ENCODE measurements at places on chromosomes 7 and 10.
A peak's percentile ranks its signal among the peaks of the same experiment; 100 is the strongest.

GRCh38 chr7:127387974-127388373 is 4.5 kb downstream of the ZNF800 start:
- DNase-seq = no peak

DNA sequence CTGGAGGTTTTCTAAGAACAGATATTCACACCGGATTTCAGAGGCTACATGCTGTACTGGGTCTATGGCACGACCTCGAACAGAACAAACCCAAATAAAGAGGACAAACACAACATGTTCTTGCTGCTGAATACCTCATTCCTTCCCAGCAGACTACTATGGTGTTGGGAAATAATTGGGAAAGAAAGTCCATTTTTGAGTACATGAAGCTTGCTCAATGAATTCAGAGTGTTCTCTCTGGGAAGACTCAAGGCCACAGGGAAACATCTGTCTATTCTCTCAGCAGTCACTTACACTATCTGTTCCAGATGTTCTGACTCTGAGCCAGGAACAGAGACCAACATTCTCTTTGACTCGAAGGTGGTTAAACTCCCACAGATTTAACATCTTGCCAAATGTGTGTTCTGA is 30.9 kb downstream of the LAMB1 start:
- peak; percentile 96 for DNase-seq

DNA sequence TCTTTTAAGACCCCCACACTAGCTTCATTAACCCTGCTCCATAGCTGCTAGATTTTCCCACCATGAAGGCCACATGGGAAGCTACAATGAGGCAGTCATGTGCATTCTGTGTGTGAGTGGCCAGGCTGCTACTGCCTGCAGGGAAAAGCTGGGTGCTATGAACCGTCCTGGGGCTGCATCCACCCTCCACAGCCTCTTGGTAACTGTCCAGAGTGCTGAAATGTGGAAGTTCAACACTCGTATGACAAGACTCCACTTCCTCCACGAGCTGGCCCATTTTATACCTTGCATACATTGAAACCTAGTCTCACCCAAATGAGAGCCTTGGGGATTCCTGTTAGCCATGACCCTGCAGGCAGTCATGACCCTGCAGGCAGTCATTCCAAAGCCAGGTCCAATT is 59.4 kb downstream of the CUZD1 start:
- DNase-seq = peak; percentile 25

GRCh38 chr10:14554091-14554490 is 220.6 kb downstream of the FAM107B start:
- DNase-seq = no peak

GRCh38 chr7:25636168-25636567 is 407.9 kb upstream of the NPVF start:
- no peak for DNase-seq

GRCh38 chr7:69885431-69885830 is 287.2 kb downstream of the AUTS2 start:
- no peak for DNase-seq

- DNase-seq = peak; percentile 18
Observed at GRCh38 chr10:119368991-119369869, 161.9 kb downstream of the GRK5 start.

- no peak for DNase-seq
Observed at GRCh38 chr10:118112543-118113125, 65.9 kb upstream of the RAB11FIP2 start.

GRCh38 chr7:11403781-11404180 is 428.2 kb downstream of the THSD7A start:
- DNase-seq = no peak

DNA sequence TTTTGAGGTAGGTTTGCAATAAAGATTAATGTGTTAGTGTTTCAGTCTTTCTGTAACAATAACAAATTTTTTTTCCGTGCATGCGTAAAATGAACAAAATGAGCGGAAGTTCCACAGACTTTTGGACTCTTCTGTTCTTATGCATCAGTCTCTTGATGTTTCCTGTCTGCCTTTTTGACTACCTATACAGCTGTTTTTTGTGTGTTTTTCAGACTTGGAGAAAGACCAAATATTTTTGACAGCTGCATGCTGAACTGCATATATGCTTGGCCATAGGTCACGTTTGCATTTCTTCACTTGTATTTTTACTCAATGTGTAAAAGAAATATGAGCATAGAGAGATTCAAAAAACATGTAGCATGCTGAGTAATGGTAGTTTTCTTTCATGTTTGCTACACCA is 119.3 kb downstream of the BBS9 start:
- peak; percentile 61 for DNase-seq

DNA sequence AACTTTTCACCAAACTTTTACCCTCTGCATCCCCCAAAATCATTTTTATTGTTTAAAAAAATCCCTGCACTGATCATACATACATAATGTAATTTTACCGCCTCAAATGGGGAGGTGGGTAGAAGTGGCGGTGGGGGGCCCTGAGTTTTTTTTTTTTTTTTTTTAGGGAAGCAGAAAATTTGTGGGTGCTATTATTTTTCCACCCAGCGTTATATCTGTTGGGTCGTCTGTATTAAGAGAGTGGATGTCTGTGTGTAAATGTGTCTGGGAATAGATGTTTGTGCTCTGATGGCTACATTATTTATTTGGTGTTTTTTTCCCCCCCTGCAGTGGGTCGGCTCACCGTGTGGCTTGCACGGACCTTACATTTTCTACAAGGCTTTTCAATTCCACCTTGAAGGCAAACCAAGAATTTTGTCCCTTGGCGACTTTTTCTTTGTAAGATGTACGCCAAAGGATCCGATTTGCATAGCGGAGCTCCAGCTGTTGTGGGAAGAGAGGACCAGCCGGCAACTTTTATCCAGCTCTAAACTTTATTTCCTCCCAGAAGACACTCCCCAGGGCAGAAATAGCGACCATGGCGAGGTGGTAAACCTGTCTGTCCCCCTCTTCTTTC is 438 bp downstream of the ARID5B start:
- peak; percentile 48 for DNase-seq

DNA sequence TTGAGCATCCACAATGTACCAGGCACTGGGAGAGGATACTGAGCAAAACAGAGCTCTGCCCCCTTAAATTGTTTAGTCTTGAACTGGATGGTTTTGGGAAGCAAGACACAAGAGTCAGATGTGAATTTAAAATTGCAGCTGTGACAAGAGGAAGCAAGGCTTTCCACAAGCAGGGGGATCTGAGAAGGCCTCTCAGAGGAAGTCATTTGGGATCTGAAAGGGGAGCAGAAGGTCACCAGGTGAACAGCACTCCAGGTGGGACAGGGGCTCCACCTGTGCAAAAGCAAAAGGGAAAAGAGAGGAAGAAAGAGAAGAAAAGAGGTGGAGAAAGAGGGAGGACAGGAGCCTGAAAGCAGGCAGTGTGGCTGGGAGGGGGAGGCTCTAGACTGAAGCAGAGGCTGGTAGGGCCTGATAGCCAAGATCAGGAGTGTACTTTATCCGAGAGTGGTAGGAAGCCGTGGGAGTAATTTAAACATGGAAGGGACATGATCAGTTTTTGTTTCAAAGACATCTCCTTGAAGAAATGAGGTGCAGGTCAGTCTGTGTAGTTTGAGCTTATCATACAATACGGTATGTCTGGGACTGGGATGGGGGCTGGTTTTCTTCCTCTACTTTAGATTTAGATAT is 76.1 kb upstream of the DUSP5 start:
- no peak for DNase-seq

DNA sequence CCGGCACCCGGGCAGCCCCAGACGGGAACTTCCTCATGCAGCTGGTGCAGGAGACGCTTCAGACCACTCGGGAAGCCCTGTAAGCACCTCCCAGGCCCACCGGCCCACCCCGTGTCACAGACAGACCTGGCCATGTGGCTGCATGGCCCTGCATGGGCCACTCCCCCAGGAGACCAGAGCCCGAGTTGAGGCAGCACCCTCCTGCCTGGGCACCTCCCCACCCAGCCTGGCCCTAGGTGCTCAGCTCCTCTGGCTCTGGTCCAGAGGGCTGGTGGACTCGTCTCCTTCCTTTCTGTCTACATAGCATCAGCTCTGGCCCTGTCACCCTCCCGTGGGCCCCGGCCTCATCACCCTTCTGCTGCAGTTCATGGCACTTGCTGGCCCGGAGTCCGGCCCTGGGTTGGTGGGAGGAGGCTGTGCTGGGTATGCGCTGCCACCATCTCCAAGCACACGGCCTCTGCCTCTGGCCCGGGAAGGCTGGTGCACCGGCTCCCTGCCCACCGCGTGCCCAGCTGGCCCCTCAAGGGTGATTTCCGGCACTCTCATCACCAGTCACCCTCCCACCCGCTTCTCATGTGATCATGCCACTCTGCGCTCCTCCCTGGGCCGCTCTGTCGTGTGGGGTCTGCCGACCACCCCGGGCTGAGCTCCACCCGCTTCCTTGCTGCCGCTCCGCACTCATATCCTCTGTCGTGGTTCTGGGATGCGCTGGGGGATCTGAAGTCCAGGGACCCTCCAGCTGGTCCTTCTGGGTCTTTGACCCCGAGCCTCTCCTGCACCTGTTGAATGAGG is 53.1 kb upstream of the DPYSL4 start:
- DNase-seq = no peak

DNA sequence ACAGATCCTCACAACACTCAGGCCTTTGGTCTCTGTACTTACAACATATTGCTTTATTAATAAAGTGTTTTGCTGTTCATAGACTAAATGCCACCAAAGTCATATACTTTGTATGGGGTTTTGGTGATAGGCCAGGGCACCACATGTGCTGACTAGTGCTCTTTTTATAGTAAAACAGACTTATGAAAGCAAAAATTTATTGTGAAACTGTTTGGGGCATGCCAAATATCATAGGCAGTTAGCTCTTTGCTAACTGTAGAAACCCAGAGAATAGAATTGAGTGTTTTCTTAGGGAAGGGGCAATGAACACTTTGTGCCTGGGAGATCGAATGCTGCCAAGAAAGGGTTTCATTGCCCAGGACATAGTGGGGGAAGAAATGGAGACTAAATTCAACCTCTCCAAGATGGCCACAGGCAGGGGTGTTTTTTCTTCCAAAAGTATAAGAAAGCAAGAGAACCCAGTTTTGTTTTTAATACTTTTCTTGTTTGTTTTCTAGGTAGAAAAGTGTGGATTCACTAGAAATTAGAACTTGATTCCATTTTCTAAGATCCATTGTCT is 142.7 kb downstream of the TRIL start:
- peak; percentile 12 for DNase-seq

DNA sequence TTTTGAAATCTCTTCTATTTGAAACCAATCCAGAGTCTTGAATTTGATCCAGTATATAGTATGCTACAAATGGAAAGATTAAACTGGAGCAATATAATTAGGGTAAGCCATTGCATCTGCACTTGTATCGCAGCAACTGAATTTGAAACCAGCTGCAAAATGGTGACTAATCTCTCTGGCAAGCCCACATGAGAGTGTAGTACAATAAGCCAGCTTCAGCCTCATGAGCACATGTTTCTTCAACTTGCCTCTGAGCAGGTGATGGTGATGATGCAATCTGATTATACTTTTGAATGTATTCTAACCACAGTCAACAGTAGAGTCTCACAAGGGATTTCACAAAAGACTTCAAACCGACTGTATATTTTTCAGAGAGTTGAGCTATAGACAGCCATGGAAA is 829 bp upstream of the RPA3 start:
- peak; percentile 98 for DNase-seq

DNA sequence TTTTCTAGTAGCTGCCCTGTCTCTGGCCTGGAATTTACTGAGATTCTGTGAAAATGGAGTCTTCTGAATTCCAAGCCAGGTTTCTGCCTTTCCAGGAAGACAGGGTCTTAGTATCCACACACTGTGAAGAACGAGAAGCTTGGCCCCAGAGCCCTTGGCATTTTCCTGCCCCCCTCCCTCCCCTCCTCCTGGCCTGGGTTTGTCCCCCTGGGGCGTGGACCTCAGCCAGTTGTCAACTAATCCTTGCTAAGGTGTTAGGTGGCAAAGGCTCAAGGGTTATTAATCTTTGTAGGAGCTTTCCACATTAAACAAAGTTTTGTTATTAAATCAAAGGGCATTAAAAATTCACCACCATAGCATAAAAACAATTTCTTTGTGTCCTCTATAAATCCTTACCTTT is 329.5 kb downstream of the RNLS start:
- DNase-seq = no peak

DNA sequence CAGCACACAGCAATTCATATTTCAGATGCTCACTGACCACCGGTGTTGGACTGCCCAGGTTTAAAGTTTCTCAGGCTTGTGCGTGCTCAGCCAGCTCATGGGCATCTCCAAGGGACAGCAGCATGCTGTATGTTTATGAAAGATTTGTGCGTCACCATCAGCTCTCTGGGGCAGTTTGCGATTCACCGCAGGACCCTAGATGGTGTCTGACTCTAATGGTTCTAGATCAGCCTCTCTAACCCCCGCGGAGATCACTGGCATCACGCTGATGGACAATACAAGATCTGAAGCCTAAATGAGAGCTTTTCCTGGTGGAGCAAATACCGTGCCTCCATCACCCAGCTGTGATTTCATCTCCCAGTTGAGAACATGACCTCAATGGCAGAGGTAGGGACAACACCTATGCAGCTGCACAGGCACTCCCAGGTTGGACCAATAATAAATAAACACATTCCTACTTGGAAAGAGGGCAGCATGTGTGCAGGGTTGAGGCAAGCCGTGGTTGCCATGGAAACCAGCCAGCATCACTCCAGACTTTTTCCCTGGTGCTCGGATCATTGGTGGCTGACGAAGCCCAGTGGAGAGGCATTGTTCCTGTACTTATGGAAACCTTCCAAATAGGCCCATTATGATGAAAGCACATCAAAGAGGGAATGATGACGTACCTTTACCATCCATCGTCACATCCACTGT is 253.6 kb downstream of the KCNMA1 start:
- peak; percentile 40 for DNase-seq

DNA sequence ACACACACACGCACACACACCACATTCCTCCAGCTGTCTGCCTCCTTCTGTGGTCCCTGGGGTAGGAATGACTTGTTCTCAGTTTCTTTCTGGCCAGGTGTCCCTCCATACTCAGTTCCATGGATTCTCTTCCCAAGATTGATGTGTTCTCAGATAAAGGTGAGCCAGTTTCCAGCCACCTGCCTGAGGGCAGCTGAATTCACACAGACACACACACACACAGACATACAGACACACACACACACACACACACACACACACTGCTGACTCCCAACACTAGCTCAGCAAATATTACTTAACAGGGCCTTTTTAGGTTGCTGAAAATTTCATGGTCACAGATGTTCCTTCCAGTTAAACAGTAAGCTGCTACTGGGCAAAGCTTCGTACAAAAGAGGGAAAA is 45.4 kb upstream of the GDF10 start:
- DNase-seq = peak; percentile 41

DNA sequence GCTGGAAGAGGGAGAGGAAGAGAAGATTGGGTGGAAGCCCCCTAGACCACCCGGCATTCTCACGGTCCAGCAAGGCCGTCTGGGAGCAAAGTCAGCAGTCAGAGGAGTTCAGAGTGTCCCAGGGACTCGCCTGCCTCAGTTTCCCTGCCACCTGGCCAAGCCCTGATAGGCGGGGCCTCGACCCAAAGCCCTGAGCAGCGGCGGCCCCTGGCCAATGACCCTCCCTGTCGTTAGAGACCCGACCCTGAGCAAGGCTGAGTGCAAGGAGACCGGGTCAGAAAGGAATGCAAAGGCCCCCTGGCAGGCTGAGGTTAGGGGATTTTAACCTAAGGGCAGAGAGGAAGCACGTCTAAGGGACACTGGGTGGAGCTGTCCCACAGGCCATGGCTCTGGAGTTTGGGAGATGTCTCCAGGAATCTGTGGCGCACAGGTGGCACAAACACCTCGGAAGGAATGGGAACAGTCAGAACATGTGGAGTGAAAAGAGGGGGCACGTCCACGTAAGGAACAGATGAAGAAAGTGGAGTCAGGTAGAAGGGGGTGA is 196.8 kb upstream of the PDE1C start:
- no peak for DNase-seq
